ENCODE measurements at places on chromosomes 7 and 10. TPM values are rescaled to one million over a fixed set of nuclear protein-coding genes. Genes with fewer than 3 reads are reported as not detected.

Gene BTBD16
- total RNA-seq: 0.29 TPM

Gene SLC26A3
- total RNA-seq: 13.1 TPM

Gene WIPF3
- total RNA-seq: 3.3 TPM

Gene CLCN1
- not detected for total RNA-seq

Gene OR6B1
- total RNA-seq: not detected

Gene CHST15
- 69.2 TPM for total RNA-seq

Gene FAM3C
- 32.2 TPM for total RNA-seq

Gene TFR2
- total RNA-seq: not detected

Gene MSANTD7
- total RNA-seq: 11.1 TPM

Gene RAPGEF5
- total RNA-seq: 22.5 TPM

Data from esophagus muscularis mucosa (tissue), 4 donors.